Activated CD8-positive, alpha-beta memory T cell treated with anti-CD3 and anti-CD28 coated beads, Interleukin-2, amount 10 ng/mL, durations not matched to agents 7 days and 5 days (primary cell): ENCODE measurements at places on chromosomes 5 and 9. TPM values are rescaled to one million over a fixed set of nuclear protein-coding genes. Genes with fewer than 3 reads are reported as not detected.
A peak's percentile ranks its signal among the peaks of the same experiment; 100 is the strongest.

- DNase-seq: peak; percentile 65
These were observed 29.3 kb downstream of the PCDH1 start for GRCh38 chr5:141848744-141849414.

DNA sequence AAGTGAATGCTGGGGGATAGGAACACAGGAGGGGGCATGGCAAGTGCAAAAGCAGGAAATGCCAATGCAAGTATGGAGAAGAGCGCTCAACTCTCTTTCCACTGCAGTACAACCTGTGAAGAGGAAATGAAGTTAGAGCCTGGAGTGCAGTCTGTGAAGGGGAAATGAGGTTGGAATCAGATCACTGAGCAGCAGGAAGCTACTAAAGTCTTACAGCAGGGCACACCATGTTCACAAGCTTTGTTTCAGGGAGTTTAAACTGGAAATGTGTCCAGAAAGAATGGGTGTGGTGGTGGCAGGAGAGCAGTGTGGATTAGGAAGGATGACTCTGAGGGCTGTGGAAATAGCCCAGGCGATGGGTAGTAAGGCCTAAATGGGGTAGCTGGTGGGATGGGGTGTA is 15.4 kb downstream of the ARHGEF37 start:
- no peak for DNase-seq

GRCh38 chr5:149432911-149433401 is 53.9 kb upstream of the IL17B start:
- DNase-seq: no peak

DNA sequence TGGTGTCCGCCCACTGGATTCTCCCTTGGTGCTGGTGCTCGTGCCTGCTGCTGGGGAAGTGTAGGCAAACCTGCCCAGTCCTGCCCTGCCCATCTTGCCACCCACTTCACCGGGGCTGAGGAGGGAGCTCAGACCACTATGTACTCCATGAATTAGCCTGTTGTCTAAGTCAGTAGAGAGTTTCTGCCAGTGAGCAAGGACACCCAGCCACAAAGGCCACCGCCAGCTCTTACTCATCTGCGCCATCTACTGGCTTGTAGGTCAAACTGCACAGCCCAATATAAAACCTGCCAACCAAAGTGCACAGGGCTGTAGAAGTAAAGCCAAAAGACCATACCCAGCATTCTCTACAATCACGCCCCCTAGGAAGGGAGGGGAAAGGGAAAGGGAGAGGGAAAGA is 102.3 kb downstream of the GLIS3 start:
- no peak for DNase-seq

DNA sequence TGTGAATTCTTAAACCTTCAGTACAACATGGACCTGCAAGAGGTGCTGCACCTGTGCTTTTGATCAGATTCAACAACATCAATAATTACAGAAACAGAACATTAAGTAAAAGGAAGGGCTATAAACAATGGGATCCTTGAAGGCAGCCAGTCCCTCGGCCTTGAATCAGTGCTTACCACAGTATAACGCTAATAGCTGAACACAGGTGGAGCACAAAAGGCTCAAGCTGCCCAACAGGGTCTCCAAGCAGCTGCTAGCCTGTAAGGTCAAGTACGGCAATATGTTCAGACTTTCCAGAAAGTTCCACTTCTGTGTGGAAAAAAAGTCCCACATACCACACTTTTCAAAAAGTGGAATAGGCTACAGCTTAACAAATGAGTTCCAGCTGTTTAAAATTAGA is 61.9 kb upstream of the ITGA1 start:
- DNase-seq: no peak

DNA sequence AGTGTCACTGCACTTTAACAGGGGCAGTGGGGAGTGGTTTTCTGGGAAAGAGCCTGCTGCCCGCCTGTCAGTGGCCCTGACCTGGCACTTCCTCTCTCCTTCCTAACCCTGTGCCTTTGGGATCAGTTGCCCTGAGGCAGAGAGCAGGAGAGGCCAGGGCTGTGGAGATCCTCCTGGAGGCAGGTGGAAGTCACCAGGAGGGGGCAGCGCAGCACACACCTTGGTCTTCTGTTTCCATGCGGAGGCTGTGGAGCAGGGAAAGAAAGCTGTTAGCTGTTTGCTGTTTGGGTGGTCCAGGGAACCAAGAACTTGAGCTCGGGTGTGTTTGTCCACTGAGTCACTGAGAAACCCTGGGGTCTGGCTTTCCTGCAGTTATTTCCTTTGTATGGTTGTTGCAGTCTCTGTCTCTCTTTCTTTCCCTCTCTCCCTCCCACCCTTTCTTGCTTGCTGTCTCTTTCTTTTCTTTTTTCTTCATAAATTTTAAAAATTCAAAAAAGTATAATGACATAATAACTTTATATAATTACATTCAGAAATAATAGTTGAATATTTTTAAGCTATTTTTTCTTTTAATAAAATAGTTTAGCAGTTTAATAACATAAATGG is 28.1 kb downstream of the NTRK2 start:
- peak; percentile 68 for DNase-seq

- DNase-seq: no peak
These were observed 360.6 kb upstream of the PRR16 start for GRCh38 chr5:120103495-120103894.

GRCh38 chr9:117704024-117704575 is at the start of gene TLR4:
TSS of gene TLR4 (plus strand) at chr9:117704403. CDS start at chr9:117704473, 70 bp downstream.
- DNase-seq: no peak

DNA sequence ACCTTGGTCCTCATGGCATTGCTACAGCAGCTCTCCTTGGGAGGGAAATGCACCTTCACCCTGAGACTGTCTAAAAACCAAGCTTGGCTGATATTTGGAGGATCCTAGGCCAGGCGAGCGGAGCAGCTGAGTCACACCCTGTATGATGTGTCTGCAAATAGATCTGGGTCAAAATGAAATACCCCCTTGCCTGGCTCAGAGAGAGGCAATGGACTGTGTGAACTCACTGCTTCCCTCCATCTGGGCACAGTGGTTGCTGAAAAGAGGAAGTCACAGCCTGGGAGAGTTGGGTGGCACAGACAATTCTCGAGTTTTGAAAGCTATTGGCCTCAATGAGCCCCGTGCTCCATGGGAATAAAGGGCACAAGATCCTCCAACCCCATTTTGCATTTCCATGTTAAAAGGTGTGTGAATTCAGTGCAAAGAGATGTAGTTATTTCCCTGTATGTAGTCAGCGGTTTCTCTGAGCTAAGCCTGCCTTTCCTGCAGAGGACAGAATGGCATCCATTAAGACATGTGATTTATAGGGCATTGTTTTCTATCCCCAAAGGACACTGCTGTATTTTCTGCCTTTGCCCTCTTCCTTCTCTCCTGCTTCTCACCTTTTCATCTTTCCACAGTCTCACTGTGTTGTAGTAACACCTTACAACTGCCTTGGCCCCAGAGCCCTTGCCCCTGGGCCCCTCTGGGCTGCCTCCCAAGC is 177.2 kb downstream of the GADD45G start:
- DNase-seq: no peak

DNA sequence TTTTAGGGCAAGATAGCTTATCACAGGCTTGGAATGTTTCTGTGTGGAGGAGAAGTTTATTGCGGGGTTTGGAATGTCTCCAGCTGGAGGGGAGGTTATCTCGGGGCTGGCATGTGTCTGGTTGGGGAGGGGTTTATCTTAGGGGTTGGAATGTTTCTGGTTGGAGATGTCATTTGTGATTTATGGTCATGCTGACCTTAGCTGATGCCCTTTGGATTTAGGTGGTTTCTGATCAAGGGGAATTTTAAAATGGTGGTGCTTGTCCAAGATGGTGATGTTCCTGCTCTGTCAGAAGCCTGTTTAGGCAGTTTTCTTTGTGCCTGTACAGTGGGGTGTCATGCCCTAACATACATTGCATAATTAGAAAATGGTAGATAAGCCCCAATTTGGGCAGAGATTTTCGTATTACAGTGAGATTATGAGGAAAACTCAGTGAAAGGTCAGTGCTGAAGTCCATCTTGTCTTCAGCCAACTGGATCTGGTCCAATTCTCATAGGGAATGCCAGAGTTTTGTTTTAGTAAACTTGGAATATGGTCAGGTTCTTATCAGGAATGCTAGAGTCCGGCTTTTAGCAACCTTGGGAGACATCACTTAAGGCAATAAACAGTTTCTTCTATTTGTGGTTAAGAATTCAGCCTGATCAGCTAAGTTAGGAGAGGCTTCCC is 14.3 kb downstream of the CDK20 start:
- no peak for DNase-seq

- no peak for DNase-seq
These were observed 58.6 kb downstream of the SLC22A5 start for GRCh38 chr5:132428147-132428482.

GRCh38 chr9:131436865-131437271 is 43.0 kb downstream of the PRRC2B start:
- DNase-seq: no peak

GRCh38 chr5:67012171-67012570 is 184.4 kb downstream of the CD180 start:
- no peak for DNase-seq

- no peak for DNase-seq
These were observed 148.2 kb downstream of the SMARCA2 start for GRCh38 chr9:2163231-2163885.

- peak; percentile 93 for DNase-seq
These were observed 134.4 kb downstream of the AOPEP start for GRCh38 chr9:94860678-94861588.

DNA sequence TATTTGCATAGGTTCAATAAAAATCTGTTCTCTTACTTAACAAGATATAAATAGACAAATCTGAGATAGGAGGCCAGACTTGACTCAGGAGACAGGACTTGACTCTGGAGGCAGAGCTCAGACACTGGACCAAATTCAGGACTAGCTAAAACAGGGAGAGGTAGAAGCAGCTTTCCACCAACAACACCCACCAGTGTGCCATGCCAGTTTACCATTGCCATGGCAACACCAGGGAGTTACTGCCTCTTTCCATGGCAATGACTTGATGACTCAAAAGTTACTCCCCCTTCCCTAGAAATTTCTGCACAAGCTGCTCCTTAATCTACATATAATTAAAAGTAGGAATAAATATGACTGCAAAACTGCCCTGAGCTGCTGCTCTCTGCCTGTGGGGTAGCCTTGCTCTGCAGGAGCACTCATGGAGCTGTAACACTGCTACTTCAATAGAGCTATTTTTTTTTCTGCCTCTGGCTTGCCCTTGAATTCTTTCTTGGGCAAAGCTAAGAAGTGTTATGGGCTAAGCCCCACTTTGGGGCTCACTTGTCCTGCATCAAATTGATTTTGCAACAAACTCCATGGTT is 473.0 kb downstream of the PLK2 start:
- DNase-seq: no peak

DNA sequence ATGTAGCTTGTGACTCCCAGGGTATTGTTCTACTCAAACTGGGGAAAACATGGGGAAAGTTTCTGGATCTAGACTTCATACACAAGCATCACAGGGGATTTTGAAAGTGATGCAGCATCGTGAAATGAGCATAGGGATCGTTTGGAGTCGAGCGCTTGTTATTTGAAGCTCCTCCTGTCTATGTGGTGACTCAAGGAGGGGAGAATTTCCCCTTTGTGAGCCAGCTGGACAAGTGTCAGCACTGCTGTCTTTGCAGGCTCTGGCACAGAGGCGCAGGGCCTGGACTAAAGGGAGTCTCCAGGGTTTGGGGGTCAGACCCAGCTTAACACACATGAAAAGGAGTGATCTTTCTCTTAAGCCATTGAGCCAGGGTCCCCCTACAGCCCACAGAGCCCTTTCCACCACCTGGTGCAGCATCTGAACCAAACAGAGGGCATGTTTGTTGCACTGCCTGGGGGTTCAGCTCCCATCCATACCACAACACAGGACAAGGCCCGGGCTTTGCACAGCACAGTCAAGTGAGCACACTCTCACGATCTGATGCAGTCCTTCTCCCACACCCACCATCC is 51.0 kb downstream of the IRF1 start:
- DNase-seq: no peak

DNA sequence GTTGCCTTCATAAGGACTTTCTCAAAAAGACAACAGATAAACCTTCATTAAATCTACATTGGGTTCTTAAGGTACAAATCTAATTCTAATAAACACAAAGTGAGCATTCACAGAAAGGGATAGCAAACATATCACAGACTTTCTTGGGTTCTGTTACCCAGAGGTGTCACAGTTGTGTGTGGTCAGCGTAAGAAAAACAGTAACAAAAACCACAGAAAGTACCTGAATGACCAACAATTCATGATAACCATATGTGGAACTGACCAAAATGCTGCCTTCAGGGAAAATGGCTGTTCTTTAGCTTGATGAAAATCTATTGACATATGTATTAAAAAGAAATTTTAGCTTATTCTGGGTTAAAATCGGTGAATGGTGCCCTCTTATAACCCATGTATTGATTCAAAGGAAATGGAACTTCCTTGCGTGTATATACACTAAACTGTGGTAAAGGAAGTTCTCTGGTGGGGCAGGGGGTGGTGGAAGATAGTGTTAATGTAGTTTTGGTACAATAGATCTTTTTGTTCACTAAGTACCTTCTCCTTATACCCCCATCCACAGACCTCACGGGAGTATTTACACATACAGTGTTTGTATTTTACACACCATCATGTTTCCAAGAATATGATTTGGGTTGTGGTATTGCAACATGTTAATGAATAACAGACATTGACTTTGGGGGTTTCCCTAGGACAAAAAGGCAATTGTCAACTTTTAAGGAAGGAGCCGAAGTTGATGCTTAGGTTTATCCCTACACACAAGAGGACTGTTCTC is 152.5 kb downstream of the APBA1 start:
- no peak for DNase-seq

DNA sequence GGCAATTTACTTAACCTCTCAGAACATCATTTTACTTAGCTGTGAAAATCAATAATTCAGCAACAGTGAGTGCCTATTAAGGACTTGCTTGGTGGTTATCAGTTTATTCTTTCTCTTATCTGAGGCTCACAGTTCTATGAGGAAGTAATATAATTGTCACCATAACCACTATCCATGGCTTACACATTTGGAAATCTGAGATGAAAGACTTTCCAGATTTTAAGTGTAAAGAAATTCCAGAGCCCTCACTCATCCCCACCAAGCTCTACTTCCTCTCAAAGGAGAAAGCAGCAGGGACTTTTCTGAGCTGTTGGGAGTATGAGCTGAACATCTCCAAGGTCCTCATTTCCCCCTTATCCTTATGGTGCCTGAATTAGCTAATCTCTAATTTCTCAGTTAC is 321.5 kb downstream of the FBXL7 start:
- DNase-seq: no peak

GRCh38 chr9:120712539-120713031 is 1.7 kb downstream of the MEGF9 start:
- DNase-seq: no peak

DNA sequence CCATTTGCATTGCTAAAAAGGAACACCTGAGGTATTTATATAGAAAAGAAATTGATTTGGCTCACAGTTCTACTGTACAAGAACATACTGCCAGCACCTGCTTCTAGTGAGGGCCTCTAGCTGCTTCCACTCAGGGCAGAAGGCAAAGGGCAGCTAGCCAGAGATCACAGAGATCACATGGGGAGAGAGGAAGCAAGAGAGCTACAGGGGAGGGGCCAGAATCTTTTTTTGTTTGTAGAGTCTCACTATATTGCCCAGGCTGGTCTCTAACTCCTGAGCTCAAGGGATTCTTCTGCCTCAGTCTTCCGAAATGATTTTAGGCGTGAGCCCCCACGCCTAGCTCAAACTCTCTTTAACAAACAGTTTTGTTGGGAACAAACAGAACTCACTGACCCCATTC is 6.1 kb downstream of the SLCO4C1 start:
- no peak for DNase-seq

The PELO gene
- total RNA-seq: 41.8 TPM

The DPYSL3 gene
- total RNA-seq: 0.30 TPM

The PRXL2C gene
- total RNA-seq: 7.0 TPM

The CSF1R gene
- 0.26 TPM for total RNA-seq

The PCDHGA8 gene
- not detected for total RNA-seq

The SARDH gene
- 0.56 TPM for total RNA-seq

The RELL2 gene
- 28.0 TPM for total RNA-seq

The PCSK1 gene
- total RNA-seq: not detected

The LCN2 gene
- total RNA-seq: not detected

The ZNF618 gene
- 0.79 TPM for total RNA-seq
